Activated CD8-positive, alpha-beta memory T cell treated with anti-CD3 and anti-CD28 coated beads for 1 hour (primary cell): ENCODE measurements at places on chromosomes 3 and 15.
A peak's percentile ranks its signal among the peaks of the same experiment; 100 is the strongest.

GRCh38 chr3:105222568-105223093 is 144.1 kb upstream of the ALCAM start:
- no peak for DNase-seq

GRCh38 chr3:46737329-46737731 is 19.7 kb upstream of the PRSS50 start:
- no peak for DNase-seq

GRCh38 chr15:85929786-85930185 is 135.1 kb upstream of the KLHL25 start:
- DNase-seq = no peak

DNA sequence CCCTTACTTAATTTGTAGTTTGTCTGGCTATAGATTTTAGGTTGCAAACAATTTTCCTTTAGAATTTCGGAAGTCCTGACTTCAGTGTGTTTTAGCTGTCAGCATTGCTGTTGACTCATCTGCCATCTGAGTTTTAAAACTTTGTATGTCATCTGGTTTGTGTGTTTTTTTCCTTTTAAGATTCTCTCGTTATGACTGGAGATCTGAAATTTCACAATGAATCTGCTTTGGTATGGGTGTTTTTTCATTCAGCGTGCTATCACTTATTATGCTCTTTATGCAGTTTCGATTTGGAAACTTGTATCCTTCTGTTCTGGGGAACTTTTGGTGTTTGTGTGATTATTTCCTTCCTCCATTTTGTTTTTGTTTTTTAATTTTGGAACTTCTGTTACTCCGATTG is 53.7 kb upstream of the ZNF280D start:
- DNase-seq = no peak

GRCh38 chr15:80615783-80616391 is 79.2 kb upstream of the ABHD17C start:
- no peak for DNase-seq

DNA sequence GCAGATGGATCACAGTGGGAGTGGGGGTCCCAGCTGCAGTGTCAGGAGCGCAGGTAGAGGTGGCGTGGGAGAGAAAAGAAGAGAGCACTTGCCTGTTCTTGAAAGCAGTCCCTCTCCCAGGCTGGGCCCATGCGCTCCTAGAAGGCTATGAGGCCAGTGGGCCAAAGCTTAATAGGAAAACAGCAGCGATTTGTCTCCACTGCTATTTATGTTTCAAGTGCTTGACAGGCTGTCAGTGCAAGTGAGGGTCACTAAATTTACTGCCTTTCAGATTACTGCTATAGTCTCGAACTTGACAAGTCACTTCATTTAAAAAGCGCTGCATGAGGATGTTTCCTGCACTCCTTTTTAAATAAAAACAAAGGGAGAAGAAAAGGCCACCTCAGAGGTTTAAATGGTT is 239.5 kb downstream of the GAP43 start:
- no peak for DNase-seq

DNA sequence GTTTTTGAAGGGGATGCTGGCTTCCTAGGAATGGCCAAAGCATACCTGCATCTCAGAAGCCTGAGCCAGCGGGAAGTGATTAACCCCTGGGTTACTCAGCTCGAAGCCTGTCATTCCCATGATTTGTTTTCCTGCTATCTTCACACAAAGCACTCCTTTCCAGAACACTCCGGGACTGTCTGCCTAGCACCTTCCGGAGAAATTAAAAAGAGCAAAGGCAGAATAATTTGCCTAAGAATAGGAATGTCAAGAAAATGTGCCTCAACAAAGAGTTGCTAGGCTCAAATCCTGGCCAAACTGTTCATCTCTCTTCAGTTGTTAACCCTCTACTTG is 34.1 kb downstream of the TPM1 start:
- no peak for DNase-seq

DNA sequence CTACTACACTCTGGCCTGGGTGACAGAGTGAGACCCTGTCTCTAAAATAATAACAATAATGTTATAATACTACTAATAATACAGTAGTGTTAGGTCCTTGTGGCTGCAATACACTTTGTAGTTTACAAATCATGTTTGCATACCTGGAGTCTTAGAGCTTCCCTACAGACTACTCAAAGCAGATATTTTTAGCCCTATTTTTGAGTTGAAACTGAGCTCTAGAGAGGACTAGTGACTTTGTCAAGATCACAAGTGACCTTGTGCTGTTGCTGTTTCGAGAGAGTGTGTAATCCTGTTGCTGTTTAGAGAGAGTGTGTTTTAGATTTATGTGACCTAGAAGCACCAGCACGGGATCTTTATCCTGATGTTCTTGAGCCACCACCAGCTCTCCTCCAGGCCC is 105.3 kb upstream of the RNU6-1 start:
- DNase-seq = no peak

DNA sequence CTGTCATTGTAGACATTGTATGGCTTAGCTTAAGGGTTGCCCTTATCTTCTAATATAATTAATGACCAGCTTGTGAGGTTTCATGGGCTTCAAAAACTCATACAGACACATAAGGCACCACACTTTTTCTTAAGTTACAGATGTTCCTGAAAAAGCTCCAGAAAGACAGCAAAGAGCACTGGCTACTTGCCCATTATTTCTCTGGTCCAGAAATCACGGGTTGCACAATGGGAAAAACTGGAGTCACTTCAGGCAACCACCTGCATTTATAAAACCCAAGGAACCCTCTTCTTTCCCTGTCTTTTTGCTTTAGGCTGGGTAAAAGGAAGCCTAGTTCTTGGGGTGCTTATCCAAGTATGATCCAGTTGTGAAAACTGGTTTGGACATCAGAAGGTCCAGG is 2.3 kb upstream of the COL6A6 start:
- DNase-seq = no peak

GRCh38 chr3:146469150-146470017 is at the start of gene PLSCR2:
Gene PLSCR2, minus strand, starts transcription at chr3:146469561. Its CDS starts 9,657 bp downstream, at chr3:146459904.
- peak; percentile 48 for DNase-seq
